NCI-H187 treated with DMSO at 0.1 percent for 48 hours (cell line): ENCODE measurements at places on chromosomes 3 and 15.

DNA sequence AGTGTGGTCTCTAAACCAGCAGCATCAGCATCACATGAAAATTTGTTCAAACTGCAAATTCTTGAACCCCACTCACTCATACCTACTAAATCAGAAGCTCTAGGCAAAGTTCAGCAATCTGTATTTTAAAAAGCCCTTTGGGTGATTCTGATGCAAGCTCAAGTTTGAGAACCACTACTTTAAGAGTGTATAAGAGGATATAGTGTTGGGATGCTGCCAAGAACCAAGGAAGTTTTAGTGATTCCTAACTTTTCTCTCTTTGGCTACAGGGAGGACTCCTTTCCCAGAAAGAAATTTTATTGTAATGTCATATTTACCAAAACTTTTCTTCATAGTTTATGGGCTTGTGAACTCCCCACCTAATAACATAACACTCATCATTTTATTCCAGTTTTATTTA lies 422.2 kb downstream of the TBC1D5 start:
- no peak for DNase-seq

DNA sequence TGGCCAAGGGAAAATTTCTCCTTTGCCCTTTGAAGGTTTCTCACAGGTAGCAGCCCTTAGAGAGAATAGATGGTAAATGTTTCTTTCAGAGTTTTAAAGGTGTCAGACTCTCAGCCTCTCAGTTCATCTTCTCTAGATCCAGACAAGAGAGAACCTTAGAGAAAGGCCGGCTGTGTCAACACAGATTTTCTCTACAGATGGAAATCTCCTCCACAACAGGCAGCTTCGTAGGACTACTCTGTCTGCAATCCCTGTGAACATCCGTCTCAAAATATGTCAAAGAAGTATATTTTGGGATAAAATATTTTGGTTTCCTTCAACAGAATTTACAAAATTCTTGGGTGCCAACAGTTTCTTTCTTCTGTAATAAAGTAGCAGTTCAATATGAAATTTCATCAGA lies 282.1 kb upstream of the POU1F1 start:
- DNase-seq: no peak

DNA sequence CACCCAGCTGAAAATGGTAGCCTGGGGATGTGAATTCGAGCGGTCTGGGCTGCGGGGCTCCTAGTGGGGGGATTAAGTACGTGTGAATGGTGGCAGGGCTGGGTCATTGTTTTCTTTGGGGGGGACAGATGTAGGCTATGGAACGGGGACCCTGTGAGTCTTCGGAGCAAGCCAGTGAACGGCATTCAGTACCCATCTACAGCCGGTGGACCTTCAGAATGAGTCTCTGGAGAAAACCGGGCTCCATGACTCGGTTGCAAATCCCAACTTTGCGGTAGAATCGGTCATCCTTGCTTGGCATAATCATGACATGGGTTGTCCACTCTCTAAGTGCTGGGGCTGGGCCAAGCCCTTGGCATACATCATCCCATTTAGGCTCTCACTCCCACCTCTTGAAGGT lies 7.2 kb upstream of the EOMES start:
- no peak for DNase-seq

DNA sequence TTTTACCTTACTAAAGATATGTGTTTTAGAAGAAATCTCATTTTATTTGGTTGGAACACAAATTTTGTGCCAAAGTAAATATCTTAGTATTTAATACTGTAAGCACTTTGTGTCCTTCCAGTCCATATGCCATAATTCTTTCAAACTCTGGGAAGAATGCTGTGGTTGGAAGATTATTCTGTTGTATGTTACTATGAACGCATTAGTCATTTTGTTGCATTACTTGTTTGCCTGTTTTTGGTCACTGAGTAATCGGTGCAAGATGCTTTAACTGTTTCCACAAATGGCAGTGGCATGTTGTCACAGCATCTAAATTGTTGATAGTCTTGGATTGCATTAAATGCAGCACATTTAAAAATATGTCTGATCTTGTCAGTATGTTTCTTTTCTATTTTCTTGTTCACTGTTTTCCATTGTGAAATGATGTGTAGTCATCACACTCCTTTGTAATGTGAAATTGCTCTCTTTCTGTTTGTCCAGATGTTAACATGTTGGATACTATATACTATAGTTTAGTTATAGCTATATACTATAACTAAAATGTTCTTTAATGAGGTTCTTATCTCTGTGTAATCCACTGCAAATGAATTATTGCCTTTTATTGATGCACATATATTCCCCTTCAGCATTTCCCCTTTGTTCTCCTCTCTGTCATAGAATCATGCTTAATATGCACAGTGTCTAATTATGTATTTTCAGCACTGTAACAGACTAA lies 89.9 kb upstream of the FLNB start:
- DNase-seq: no peak

GRCh38 chr15:72851586-72851985 lies 68.0 kb upstream of the ADPGK start:
- DNase-seq: no peak

GRCh38 chr3:140006331-140006730 lies 71.3 kb downstream of the CLSTN2 start:
- DNase-seq: no peak

GRCh38 chr3:156615592-156616173 lies 58.7 kb upstream of the TIPARP start:
- no peak for DNase-seq

- DNase-seq: no peak
Observed at GRCh38 chr3:43871627-43872245, 181.0 kb downstream of the ABHD5 start.

DNA sequence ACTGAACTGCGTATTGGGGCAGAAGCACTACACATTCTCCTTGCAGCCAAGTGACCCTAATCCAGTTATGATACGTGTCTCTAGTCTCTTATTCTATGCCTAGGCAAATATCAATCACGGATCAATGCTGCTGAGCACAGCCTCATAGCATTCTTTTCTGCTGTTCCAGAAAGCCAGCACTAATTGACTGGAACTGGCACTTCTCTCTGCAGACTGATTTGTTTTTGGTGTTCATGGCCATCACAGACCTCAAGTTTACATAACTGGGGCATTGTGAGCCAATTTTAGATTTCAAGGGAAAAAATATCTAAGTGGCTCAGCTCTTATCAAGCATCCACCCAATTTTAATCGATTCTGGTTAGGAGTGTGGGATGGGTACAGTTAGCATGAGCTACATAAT lies 37.9 kb downstream of the GLDN start:
- DNase-seq: no peak

DNA sequence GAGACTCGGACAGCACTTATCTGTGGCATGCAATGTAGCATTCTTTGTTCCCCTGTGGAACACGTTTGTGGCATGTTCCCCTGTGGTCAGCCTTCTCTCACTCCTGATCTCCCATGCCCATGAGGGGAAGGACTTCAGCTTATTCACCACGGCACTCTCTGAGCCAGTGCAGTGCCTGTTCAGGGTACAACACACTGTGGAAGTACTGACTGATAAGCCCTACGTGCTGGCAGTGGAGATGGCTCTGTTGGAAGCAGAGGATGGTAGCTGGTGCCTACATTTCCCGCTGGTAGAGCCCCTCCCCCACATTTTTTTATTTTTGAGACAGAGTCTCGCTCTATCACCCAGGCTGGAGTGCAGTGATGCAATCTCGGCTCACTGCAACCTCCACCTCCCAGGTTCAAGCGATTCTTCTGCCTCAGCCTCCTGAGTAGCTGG lies 43.5 kb upstream of the ETV5 start:
- no peak for DNase-seq

- no peak for DNase-seq
Observed at GRCh38 chr3:22263042-22263441, 512.0 kb upstream of the ZNF385D start.

GRCh38 chr3:107756649-107757048 lies 233.9 kb downstream of the BBX start:
- no peak for DNase-seq

DNA sequence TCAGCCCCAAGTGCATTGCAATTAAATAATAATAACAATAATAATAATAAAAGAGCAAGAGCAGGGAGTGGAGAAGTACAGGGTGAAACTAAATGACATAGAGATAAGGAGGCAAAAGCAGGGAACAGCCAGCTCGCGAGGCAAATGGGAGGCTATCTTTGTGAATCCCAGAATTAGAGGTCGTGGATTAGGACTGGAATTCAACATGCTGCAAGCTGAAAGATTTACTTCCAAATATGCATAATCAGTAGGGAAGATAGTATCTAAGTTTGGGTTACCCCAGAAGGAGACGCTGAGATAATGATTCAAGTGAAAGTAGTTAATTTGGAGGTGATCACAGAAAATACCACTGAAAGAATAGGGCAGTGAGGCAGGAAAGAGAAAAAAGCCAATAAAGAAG lies 119.4 kb upstream of the UBE2E2 start:
- no peak for DNase-seq

- no peak for DNase-seq
Observed at GRCh38 chr3:66856533-66856932, 141.6 kb upstream of the KBTBD8 start.

- no peak for DNase-seq
Observed at GRCh38 chr15:66515901-66516322, 10.8 kb downstream of the ZWILCH start.

GRCh38 chr3:171768281-171768900 lies 41.9 kb downstream of the PLD1 start:
- DNase-seq: no peak

GRCh38 chr3:194817936-194818335 lies 132.3 kb downstream of the FAM43A start:
- DNase-seq: no peak

DNA sequence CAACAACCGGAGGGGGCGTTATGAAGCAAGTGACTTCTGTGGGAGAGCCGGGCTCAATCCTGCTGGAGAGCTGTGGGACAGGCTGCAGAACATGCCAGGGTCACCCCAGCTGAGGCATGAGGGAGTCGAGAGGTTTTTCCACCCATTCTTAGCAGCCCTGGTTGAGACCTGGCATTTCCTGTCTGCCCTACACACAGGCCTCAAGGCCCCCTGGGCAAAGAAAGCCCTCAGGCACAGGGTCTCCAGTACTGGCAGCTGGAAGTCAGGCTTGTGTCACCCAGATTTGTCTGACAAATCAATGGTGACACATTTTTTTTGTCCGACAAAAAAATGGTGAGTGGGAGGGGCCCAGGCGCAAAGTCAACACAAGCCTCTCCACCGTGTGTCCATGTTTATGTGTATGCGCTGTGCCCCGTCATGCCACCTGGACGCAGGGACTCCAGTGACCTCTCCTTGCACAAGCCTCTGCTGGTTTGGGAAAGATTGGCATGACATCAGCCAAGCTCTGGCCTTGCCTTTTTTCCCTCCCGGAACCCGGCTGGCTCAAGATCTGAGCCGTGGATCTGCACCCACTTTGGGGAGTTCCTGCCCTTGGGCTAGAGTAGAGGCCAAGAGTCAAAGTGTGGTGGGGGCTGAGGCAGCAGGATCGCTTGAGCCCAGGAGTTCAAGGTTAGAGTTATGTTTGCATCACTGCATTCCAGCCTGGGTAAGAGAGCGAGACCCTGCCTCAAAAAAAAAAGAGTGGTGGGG lies 20.8 kb upstream of the ALAS1 start:
- DNase-seq: no peak
